ENCODE measurements at places on chromosomes 5 and 9.
A peak's percentile ranks its signal among the peaks of the same experiment; 100 is the strongest.

GRCh38 chr5:33929925-33930690 is 6.1 kb upstream of the RXFP3 start:
- DNase-seq: no peak

- DNase-seq: no peak
These were observed 33.5 kb downstream of the EPB41L4A start for GRCh38 chr5:112385566-112385965.

DNA sequence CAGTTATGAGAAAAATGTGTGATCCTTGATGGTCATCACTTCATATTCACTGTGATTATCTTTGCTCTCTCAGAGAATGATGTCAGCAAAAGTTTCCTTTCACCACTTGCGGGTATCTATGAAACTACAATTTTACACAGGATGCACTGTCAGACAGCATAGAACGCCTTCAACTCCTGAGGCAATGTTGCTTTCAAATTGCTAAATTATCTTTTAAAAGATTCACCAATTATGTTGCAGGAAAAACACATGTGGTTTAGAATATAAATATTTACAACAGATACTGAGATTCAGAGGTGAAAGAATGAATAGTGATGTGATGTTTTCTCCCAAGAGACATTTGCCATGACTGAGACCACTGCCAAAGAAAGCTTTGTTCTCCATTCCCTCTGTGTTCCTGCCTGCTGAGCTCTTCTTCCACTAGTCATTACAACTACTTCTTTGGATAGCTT is 879.8 kb upstream of the DMAC1 start:
- DNase-seq: no peak

DNA sequence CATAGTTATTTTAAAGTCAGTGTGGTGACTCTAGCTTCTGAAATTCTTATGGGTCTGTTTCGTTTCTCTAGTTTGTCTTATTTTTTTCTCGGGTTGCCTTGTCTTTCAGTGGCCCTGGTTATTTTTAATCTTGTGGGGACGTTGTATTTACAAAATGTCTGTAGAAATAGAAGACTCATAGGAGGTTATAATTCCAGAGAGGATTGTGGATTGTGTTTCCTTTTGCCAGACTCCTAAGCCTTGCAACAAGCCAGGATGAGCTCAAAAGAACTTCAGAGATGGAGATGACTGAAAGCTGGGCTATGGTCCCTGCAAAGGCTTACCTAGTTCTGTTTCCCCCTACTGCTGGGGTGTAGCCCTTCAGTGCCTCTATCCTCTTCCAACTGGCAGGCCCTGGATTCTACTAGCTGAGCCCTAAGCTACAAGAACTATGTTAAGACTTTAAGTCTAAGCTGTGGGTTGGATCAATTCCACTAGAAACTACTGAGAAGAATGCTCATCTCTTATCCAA is 32.2 kb upstream of the LECT2 start:
- no peak for DNase-seq

- DNase-seq: peak; percentile 94
These were observed 73.0 kb upstream of the IL17B start for GRCh38 chr5:149452007-149452664.

DNA sequence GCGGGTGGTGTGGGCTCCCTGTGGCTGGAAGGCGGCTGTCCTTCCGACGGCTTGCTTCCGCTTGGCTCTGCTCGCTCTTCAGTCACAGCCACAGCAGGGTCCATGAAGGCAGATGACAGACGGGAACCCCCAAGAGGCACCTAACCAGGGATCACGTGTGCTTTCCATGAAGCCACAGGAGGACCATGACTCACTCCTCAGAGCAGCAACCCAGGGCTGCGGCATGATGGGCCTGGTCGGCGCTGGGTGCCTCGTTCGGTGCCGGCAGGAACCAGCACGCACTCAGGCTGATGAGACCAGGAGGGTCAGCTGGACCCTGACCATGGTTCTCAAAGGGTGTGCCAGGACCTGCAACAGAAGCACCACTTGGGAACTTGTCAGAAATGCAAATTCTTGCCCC is 32.8 kb upstream of the MED10 start:
- no peak for DNase-seq

DNA sequence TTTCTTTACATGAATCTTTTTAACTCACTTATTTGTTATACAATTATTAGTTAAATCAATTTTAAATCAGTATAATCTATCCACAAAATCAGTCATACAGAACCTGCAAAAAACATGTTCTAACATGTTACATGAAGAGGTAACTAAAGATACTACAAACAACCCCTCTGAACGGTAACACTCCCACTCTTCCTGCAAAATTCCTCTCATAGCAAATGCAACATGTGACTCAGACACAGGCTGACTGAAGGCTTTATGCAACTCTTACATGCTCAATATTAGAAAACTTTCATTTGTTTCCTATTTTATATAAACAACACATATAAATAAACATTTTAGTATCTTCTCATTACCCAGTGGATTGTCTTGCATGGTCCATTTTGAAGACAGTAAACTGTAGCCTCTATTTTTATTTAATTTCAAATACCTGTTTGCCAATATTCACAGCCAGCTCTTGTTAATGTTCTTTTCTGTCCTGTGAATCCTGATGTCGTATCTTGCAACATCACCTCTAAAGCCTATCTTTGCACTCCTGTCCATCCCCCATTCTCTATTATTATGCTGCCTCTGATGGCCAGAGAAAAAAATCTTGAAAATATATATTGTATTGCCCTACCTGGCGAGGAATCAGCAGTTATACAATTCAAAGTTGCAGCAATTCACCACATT is 100.5 kb upstream of the CCDC152 start:
- DNase-seq: no peak

DNA sequence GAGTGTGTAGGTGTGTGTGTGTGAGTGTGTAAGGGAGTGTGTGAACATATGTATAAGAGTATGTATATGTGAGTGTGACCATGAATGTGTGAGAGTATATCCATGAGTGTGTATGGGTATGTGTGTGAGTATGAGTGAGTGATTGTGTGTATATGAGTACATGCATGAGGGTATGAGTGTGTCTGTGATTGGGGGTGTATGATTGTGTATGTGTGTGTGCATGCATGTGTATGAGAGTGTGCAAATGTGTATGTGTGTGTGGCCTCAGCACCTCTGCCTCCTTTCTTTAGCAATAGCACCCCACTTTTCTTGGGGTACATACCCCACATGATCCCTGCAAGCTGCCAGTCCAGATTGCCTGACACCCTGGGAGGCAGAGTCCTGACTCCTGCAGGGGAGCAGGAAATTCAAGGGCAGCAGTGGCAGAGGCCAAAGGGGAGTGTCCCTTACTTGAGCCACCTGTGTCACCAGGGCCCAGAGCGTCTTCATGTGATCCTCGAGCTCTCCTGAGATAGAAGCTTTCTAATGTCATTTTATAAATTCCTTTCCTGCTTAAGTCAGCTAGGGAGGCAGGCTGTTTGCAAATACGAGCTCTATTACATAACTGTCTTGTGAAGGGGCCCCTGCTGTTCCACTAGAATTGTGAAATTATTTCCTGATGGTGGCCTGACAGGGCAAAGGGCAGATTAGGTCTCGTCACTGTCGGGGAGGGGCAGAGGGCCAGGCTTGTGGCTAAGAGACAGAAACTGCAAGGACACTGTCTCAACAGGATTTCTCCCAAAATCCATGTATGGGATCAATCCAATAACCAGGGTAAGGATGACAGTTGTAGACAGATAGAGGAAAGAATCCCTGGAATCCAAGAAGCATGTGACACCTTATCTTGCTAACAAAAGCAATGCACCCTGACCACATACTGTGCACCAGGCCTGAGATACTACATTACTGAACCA is 389.1 kb downstream of the GADD45G start:
- DNase-seq: no peak

DNA sequence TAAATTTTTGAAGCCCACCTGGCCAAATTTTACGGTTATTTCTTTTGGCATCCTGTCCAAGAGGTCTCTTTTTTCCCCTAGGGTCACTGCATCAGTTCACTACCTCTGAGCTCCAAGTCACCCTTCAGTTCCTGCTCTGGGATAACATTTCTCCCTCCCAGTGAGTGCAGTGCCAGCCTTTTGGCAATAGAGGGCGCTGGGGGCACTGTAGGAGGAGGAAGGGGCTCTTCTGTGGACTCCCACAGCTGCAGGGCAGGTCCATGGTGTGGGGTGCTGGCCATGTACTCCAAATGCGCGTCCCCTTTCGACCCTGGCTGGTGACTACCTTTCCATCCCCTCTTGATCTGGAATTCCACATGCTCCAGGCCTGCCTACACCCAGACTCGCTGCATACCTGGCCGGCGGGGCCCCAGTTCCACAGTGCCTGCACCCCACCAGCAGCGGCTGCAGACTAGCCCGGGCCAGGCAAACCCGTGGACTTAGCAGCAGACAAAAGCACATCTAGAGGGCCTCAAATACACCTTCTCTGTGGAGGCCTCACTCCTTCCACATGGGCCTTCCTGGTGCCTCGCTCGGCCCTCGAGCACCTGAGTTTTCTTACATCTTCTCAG is 20.3 kb upstream of the NINJ1 start:
- DNase-seq: peak; percentile 38

- DNase-seq: no peak
These were observed 22.2 kb downstream of the MROH2B start for GRCh38 chr5:41048986-41049385.

DNA sequence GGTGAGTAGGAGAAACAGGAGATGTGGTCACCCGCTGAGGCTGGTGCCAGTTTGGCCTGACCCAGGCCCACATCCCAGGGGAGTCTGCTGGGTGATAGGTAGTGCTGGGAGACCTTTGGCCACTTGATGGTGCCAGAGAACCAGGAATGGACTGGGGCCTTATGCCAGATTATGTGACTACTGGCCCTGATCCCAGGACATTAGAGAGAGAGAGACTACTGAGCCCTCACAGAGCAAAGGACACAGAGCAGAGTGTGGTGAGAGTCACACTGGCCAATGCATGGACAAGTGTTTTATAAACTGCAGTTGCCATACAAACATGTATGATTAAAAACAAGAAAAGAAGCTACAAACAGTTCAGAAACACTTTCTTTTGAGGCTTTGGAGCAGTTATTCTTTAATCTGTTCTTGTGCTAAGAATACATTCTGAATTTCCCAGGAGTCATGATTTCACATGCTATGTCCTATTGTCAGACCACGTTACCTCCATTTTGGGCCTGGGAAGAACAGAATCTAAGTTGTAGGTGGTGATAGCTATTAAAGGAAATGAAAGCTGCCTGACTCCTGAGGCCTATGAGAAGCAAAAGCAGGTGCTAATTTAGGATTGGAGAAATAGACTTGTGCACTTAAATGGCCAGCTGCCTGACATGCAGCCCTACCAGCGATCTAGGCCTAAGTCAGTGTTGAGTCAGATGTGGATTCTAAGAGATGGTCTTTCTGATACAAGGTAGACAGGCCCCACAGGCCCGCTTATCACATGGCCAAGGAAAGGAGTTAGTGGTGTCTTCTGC is 32.6 kb upstream of the TMOD1 start:
- peak; percentile 77 for DNase-seq

GRCh38 chr9:100011062-100011681 is 87.6 kb downstream of the ERP44 start:
- peak; percentile 62 for DNase-seq

- DNase-seq: no peak
These were observed 91.4 kb upstream of the NEURL1B start for GRCh38 chr5:172549696-172550095.

DNA sequence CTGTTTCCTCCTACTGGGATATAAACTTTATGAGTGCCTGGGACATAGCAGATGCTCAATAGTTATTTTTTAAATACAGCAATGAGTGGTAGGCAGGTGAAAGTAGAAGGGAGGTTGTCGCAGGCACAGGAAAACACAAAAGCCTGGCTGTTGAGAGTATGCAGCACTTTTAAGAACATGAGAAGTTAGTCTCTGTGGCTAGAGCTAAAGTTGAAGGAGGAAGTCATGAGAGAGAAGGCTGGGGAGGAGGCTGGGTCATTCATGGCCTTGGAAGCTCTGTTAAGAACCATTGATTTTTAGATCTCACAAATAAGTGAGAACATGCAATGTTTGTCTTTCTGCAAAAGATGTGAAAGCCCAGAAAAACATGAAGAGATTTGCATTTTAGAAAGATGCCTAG is 126.7 kb downstream of the PRKACG start:
- DNase-seq: no peak

DNA sequence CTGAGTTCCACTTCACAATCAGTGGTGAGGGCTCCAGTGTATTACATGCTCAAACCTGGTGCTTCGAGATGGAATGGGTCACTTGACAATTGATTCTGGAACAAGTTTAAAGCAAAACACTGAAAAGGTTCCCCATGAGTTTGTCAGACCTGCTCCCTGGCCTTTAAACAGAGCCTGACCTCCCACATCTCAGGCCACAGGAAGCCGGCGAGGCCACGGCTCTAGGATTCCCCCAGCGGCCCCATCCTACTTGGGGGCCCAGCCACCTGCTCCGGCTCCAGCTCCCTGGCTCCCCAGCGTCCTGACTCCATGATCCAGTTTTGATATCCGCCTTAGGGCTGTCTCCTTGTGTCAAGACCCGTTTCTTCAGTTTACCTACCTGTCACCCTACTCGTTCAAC is 62.0 kb downstream of the TTLL11 start:
- no peak for DNase-seq

DNA sequence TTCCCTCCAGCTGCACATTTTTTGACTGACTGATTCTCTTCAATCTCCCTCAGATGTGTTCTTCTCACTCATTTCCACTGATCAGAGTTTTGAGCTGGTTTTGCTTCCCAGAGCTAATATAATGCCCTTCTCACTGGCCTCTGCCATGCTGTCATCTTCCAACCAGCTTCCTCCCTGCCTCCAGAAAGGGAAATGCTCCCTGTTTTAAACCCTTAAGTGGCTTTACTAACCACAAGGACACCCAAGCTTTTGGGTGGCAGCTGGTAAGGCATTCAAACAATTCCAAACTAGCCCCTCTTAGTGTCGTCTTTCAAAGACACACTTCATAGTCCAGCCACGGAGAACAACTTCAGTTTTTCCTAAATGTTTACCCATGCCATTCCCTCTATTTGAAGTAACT is 172.5 kb downstream of the CRB2 start:
- DNase-seq: no peak

DNA sequence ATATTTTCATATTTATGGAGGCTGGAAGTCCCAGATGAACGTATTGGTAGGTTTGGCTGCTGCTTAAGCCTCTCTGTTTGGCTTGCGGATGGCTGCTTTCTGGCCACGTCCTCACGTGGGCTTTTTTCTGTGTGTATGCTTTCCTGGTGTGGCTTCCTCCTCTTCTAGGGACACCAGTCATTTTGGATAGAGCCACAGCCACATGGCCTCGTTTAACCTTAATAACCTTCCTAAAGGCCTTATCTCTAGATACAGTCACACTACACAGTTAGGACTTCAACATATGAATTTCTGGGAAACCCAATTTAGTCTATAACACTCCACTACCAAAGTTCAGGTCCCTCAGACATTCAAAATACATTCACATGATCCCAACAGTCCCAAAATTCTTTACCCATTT is 26.9 kb downstream of the NUTM2F start:
- DNase-seq: no peak
